Testis (tissue), 5 donors: ENCODE measurements at places on chromosomes 13 and 19. TPM values are rescaled to one million over a fixed set of nuclear protein-coding genes. Genes with fewer than 3 reads are reported as not detected.

DNA sequence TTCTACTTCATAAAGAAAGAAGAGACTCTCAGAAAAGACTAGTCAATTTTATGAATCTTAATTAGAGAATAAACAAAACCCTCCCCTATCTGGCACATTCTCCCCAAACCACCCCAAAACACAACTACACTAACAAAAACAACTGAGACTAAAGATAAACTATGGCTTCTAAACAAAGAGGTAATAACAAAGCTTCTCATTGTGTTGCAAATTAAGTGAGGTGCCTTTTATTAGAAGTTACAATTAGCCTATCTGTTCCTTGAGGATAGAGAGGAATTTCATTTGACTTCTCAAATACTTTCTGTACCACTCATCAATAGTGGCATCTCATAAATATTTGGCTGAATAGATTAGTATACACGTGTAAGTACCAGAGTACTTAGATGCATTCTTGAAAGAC lies 1196.2 kb downstream of the PCDH9 start:
- DNase-seq: no peak

DNA sequence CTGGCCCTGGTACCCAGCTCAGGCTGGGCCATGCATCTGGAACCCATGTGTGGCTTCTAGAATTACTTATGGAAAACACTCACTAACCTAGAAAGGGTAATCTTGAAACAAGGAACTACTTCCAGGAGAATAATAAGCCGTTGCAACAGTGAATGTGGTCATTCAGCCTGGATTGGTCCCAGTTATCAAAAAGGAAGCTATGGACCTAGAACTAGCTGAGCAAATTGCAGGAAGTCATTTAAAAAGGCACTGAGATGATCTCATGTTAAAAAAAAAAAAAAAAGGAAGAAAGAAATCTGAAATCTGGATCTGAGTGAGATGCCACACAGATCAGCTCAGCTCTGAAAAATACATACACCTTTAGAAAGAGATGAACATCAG lies 59.6 kb downstream of the DCT start:
- no peak for DNase-seq

- DNase-seq: peak; percentile 5
These were observed 150.5 kb downstream of the TEX29 start for GRCh38 chr13:111470933-111471332.

The KLK12 gene
- polyA plus RNA-seq: 1.3 TPM
